ENCODE measurements at places on chromosomes 5 and 9.
A peak's percentile ranks its signal among the peaks of the same experiment; 100 is the strongest.

GRCh38 chr9:133167096-133167730, 3.5 kb upstream of the GBGT1 start:
- H3K4me3 ChIP-seq: no peak overlapping the region
- no peak overlapping the region for H3K27ac ChIP-seq
- DNase-seq: no peak
- no peaks in the 10 kb centered on the region for H3K36me3 ChIP-seq

- peak overlapping the region; percentile 88 for H3K4me3 ChIP-seq
- H3K36me3 ChIP-seq: no peaks in the 10 kb centered on the region
- no peaks in the 10 kb centered on the region for H3K27me3 ChIP-seq
These were observed 1.9 kb upstream of the ERBIN start for GRCh38 chr5:65924366-65925043.

DNA sequence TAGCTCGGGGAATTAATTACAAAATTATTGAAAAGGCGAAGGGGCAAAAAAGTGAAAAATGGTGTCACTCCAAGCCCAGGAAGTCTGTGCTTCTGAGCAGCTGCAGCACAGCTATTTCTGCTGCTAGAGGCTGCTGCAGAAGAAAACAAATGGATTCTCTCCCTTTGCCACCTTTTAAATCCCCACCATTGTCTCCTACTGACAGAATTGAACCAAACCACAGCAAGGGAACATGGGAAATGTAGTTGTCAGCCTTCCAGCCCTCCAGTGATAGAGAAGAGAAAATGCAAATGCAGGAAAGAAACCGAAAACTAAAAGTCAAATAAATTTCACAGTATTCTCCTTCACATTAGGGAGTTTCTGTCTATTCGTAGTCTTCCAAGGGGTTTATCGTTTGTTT, 33.4 kb upstream of the CDC42SE2 start:
- peak; percentile 20 for DNase-seq
- no peaks in the 10 kb centered on the region for H3K4me1 ChIP-seq
- H3K27ac ChIP-seq: no peak overlapping the region
- H3K36me3 ChIP-seq: no peaks in the 10 kb centered on the region
- no peak overlapping the region for H3K4me3 ChIP-seq

DNA sequence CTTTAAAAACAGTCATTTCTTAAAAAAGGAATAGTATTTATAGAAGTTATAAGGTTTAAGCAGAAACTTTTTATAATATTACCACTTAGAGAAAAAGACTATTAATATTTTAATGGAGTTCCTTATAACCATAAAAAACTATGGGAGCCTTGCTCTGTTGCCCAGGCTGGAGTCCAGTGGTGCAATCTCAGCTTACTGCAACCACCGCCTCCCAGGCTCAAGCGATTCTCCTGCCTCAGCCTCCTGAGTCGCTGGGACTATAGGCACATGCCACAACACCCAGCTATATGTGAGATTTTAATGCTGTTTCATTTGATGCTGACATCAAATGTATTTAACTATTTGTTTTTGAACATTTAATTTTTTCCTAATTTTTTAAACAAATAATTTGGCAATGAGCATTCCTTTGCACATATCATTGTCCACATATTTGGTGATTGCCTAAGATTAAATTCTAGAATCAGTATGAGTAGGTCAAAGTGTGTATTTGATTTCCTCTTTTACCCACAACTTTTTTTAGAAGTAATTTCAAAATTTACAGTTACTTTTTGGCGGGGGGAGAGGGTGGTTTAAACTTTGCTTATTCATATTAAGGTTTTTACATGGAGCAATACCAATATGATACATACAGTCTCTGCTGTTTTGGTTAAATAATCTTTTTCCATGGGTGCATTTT, 235.5 kb downstream of the ARHGEF28 start:
- H3K27me3 ChIP-seq: no peaks in the 10 kb centered on the region
- H3K36me3 ChIP-seq: no peaks in the 10 kb centered on the region
- peaks cover 5% of the 10 kb centered on the region for H3K4me1 ChIP-seq
- no peak for DNase-seq
- H3K4me3 ChIP-seq: no peak overlapping the region

GRCh38 chr9:15469862-15470261, 40.9 kb downstream of the PSIP1 start:
- H3K36me3 ChIP-seq: peaks cover 85% of the 10 kb centered on the region
- H3K27ac ChIP-seq: no peak overlapping the region
- H3K4me3 ChIP-seq: no peak overlapping the region
- H3K4me1 ChIP-seq: peaks cover 18% of the 10 kb centered on the region
- H3K27me3 ChIP-seq: no peaks in the 10 kb centered on the region

DNA sequence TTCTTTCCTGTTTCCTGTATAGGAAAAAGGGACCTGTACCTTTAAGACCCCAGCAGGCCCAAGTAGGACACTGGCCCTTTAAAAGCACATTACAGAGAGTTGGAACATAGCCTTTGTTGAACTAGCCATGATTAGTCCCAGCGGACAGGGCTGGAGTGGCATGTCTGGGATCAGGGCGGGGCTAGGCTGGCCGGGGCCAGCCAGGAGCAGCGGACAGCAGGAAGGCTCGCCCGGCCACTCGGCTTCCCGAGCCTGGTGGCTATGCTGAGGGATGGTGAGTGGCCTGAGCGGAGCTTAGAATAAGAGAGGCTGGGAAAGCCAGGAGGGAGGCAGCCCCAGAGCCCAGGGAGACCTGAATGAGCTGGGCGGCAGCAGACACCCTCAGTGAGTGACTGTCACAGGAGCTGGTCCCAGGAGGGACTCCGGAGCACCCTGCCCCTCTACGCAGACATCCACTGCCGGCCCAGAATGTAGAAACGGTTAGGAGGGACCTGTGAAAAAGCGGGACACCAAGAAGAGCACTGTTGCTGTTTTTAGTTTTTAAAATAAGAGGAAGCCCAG, 92.1 kb downstream of the DAB2IP start:
- H3K36me3 ChIP-seq: no peaks in the 10 kb centered on the region
- peak overlapping the region; percentile 48 for H3K4me3 ChIP-seq
- H3K27me3 ChIP-seq: no peaks in the 10 kb centered on the region

DNA sequence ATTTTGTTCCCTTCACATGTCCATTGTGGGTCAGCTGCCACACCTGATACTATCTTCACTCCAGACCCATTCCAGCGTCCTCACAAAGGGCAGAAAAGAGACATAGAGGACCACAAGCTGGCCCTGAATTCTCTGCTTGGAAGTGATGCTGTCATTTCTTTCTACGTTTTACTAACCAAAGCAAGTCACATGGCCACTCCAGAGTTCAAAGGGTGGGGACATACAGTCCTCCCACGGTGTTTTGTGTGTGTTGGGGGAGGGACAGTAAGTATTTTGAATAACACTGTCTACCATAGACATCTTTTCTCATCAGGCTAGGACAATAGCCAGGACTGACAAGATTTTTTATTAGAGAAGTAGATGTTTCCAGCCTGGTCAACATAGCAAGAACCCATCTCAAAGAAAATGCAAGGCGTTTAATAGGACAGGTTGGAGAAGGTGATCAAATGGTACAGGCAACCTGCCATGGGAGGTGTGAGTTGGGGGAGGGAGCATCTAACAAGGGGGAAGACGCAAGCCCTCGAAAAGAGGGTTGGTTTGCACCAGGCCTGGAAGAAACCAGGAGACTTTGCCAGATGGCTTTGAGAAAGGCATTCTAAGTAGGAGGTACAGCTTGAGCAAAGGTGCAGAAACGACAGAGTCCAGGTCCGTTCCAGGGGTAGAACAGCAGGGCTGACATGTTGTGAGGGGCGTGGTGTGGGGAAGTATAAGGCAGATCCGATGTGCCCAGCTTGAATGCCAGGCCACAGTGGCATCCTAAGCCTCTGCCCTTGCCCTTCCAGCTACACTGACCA, 11.3 kb upstream of the GLIPR2 start:
- no peak overlapping the region for H3K4me3 ChIP-seq
- no peaks in the 10 kb centered on the region for H3K4me1 ChIP-seq
- no peak for DNase-seq
- H3K27ac ChIP-seq: no peak overlapping the region

DNA sequence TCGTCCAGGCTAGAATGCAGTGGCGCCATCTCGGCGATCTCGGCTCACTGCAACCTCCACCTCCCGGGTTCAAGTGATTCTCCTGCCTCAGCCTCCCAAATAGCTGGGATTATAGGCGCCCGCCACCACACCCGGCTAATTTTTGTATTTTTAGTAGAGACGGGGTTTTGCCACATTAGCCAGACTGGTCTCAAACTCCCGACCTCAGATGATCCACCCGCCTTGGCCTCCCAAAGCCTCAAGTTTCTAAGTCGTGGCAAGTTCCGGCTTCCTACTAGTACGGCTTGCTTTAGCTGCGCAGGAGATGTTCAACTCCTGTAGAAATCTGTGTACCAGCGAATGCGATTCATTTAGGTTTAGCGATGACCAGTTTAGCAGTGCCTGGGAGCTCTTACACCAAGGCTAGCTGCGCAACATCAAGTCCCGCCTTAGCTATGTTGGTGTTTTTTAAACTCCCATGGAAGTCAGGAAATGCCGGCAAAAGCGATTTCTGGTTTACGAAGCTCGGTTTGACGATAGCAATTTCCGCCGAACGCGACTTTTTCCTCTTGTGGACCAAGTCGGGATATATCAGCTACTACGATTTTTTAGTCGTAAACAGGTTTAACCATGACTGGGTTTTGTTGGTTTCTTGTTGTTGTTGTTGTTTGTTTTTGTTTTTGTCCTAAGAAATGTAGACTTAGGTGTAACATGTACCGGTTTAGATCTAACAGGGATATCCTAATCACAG, 46.4 kb downstream of the ANXA2R start:
- H3K27me3 ChIP-seq: no peaks in the 10 kb centered on the region
- no peaks in the 10 kb centered on the region for H3K36me3 ChIP-seq
- no peaks in the 10 kb centered on the region for H3K4me1 ChIP-seq
- no peak overlapping the region for H3K4me3 ChIP-seq

DNA sequence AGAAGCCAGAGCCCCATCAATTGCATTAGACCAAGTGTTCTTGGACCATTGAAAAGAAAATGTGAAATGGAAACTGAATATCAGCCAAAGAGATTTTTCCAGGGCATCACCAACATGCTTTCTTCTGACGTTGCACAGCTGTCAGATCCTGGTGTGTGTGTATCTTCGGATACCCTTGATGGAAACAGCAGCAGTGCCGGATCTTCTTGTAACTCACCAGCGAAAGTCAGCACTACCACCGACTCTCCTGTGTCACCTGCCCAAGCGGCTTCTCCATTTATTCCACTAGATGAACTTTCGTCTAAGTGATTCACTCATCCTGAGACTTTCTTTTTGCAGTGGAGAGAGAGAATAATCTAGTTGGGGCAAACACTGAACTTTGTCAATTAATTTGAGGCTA, 75.7 kb downstream of the PIP5K1B start:
- H3K4me1 ChIP-seq: peaks cover 6% of the 10 kb centered on the region
- H3K36me3 ChIP-seq: no peaks in the 10 kb centered on the region
- DNase-seq: peak; percentile 30
- no peak overlapping the region for H3K27ac ChIP-seq
- no peaks in the 10 kb centered on the region for H3K27me3 ChIP-seq

- H3K4me1 ChIP-seq: no peaks in the 10 kb centered on the region
- no peaks in the 10 kb centered on the region for H3K36me3 ChIP-seq
- DNase-seq: no peak
- no peak overlapping the region for H3K4me3 ChIP-seq
- H3K27ac ChIP-seq: no peak overlapping the region
- H3K27me3 ChIP-seq: no peaks in the 10 kb centered on the region
These were observed 48.6 kb upstream of the UNC5A start for GRCh38 chr5:176761755-176762154.

- no peak overlapping the region for H3K4me3 ChIP-seq
- H3K27ac ChIP-seq: no peak overlapping the region
- H3K27me3 ChIP-seq: no peaks in the 10 kb centered on the region
- H3K4me1 ChIP-seq: no peaks in the 10 kb centered on the region
These were observed 22.0 kb downstream of the C9orf57 start for GRCh38 chr9:72038408-72038807.

- no peak overlapping the region for H3K4me3 ChIP-seq
- no peaks in the 10 kb centered on the region for H3K27me3 ChIP-seq
- peaks cover 6% of the 10 kb centered on the region for H3K4me1 ChIP-seq
- peak; percentile 81 for DNase-seq
- H3K27ac ChIP-seq: no peak overlapping the region
These were observed 341.4 kb downstream of the DIRAS2 start for GRCh38 chr9:90301277-90301653.

- no peaks in the 10 kb centered on the region for H3K27me3 ChIP-seq
- DNase-seq: no peak
- no peaks in the 10 kb centered on the region for H3K36me3 ChIP-seq
- H3K27ac ChIP-seq: no peak overlapping the region
- H3K4me3 ChIP-seq: no peak overlapping the region
These were observed 1290.0 kb downstream of the EFNA5 start for GRCh38 chr5:106380736-106381135.

DNA sequence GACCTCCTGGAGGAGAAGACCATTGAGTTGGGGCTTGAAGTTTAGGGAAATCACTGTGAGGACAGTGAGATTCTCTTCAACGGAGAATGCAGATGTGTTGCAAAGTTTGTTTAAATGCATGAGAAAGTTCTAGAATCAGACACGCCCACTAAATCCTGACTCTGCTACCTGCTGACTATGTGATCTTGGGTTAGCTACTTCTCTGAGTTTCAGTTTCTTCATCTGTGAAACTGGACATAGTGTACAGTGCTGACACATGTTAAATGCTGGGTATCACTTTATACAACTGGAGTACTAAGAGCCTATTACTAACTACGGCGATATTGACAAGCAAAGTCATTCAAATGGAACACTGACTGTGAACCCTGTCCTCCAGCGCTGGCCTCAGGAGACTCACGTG, 255.5 kb downstream of the HSPA4 start:
- no peak overlapping the region for H3K27ac ChIP-seq
- H3K27me3 ChIP-seq: no peaks in the 10 kb centered on the region
- no peaks in the 10 kb centered on the region for H3K4me1 ChIP-seq
- H3K36me3 ChIP-seq: no peaks in the 10 kb centered on the region
- no peak overlapping the region for H3K4me3 ChIP-seq

- H3K27ac ChIP-seq: no peak overlapping the region
- H3K4me3 ChIP-seq: no peak overlapping the region
- no peaks in the 10 kb centered on the region for H3K36me3 ChIP-seq
- DNase-seq: peak; percentile 20
These were observed 33.3 kb downstream of the FBXL7 start for GRCh38 chr5:15533129-15533893.

DNA sequence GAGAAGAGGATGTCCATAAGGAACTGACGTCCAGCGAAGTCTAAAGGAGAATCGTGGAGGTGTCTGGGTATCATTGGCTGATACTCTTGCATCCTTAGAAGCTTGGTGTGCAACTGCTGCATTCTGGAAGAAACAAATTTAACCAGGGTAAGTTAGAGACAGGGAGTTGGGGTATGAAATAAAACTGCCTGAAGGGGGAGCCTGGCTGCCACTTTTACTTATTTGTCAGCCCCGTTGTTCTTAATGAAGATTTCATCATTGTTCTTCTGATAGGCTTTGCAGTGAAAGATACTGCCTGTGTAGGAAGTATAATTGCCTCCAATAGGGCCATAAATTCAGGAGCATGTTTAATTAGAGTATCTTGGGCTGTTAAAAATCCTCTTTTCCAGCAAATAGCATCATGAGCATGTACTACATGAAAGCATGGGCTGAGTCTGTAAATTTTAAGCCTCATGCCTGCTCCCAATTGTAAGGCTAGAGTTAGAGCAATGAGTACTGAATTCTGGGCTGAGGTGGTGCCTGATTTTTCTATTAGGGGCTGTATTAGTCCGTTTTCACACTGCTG, 1264.5 kb upstream of the ACO1 start:
- no peak overlapping the region for H3K4me3 ChIP-seq
- no peaks in the 10 kb centered on the region for H3K36me3 ChIP-seq
- no peaks in the 10 kb centered on the region for H3K4me1 ChIP-seq
- no peak overlapping the region for H3K27ac ChIP-seq
- H3K27me3 ChIP-seq: no peaks in the 10 kb centered on the region
- peak; percentile 22 for DNase-seq
